ENCODE measurements at places on chromosomes 3 and 15.

- no peak for DNase-seq
Measured at GRCh38 chr3:104323226-104323625, 1043.5 kb upstream of the ALCAM start.

- DNase-seq, result no peak
Measured at GRCh38 chr15:69881302-69881670, 216.4 kb downstream of the TLE3 start.

DNA sequence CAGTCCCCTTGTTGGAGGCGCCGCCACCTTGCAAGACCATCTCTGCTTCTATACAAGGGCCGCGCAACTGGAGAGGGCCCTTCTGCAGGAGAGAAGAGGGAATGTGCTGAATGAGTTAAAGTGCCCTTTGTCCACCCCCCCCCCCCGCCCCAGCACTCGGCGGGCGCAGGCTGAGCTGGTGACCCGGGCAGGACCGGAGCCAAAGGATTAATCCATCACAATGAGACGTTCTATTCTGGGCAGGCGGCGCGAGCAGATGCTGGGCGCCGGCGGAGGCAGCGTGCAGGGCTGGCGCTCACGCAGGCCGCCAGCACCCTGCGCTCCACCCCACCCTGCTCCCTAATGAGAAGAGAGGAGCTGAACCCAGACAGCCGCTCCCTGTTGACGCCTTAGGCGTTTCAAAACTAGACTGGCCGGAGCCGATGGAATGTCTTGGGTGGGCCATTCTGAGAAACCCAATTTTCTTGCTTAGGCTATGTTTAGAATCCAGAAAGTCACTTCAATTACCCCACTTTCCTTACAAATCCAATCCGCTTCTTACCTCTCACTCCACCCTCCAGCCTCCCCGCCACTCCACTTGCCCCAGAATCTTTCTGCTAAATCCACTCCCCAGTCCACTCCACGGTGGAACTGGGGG lies 32.9 kb downstream of the GJD2 start:
- no peak for DNase-seq

DNA sequence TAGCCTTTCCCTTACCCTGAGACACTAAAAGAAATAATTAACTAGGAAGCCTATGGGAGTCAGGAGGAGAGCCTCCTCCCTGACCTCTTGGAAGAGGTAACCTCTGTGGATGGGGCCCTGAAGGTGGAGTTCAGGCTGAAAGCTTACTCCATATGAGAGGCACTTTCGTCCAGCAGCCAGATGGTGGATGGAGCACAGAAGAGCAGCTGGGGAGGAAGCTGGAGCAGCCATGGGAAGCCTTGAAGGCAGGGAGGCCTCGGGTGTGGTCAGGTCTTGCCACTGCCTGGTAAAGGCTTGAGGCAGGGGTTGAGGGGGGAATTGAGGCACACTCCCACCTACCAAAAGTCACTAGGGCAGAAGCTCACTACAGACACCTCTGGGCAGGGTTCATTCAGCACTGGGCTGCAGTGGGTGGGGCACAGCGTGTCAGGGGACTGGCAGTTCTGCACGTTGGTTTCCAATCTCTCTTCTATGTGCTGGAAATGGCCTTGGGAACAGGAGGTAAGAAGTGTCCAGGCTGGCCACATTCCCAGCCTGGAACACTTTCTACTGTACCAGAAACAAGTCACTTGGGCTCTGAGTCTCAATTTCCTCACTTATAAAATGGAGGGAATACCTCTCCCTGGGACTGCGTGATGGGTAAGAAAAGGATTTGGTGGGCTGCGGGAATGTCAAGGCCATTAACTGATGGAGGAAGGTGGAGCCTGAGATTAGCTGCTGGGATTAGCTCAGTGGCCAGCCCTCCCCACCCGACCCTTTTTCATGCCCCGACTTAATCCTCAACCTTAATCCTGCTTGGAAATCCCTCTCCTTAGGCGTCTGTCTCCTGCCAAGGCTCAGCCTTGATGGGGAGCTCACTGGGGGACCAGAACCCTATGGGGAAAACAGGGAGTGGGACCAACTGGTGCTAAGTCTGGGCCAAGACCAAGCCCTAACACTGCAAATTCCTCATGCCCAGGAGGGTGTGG lies 5.4 kb downstream of the PCBP4 start:
- no peak for DNase-seq

GRCh38 chr3:183854318-183855035 lies 29.1 kb upstream of the MAP6D1 start:
- no peak for DNase-seq

DNA sequence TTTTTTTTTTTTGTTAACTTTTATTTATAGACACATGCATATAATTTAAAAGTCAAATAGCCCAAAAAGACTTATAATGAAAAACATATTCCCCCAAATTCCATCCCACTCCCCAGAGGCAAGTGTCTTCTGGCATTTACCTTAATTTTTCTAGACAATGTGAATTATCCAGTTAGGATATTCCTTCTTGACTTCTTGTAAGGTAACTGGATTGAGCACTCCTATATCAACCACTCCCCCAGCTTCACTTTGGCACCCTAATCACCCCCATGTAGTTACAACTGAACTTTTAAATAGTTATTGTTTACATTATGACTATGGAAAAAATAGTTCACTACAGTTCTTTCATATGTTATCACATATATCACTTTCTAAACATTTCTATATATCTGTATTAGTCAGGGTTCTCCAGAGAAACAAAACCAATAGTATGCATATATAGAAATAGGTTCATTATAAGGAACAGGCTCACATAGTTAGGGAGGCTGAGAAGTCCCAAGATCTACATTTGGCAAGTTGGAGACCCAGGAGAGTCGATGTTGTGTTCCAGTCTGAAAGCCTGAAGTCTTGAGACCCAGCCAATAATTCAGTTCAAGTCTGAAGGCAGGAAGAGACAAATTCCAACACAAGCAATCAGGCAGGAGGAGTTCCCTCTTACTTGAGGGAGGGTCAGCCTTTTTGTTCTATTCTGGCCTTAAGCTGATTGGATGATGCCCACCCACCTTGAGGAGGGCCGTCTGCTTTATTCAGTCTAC lies 175.8 kb downstream of the THSD4 start:
- DNase-seq, result no peak

DNA sequence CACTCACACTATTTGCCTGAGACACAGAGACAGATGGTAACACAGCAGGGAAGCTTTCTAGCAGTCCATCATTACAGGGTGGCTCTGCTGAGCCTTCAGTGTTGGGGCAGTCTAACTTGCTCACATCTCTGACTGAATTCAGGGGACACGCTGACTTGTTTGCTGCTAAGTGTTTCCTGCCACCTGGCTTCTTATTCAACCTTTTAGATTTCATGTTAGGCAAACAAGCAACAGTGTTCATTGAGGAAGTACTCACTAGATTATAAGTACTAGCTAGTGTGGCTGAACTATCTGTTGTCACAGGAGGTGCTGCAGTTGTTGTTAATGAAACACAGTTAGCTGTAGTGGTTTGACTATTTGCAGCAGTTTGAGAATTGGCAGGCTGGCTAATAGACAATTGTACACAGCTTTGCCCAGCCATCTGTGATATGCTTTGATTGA lies 37.3 kb downstream of the USF3 start:
- no peak for DNase-seq

DNA sequence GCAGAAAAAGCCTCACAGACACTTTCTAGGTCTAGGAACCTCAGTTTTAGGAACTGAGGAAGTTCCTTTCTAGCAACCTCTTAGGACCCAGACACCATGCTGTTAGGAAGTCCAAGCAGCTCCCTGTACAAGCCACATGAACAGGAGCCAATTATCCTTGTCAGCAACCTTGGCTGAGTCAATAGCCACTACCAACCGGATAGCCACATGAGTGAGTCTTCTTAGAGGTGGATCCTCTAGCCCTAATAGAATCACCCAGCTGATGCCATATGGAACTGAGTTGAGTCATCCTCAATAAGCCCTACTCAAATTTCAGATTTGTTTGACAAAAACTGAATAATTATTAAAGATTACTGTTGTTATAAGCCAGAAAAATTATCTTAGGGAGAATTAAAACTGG lies 256.2 kb downstream of the NLGN1 start:
- DNase-seq, result no peak
